Mucosa of gallbladder (tissue), 1 donor: ENCODE measurements at places on chromosomes 1 and 21. TPM values are rescaled to one million over a fixed set of nuclear protein-coding genes. Genes with fewer than 3 reads are reported as not detected.
A peak's percentile ranks its signal among the peaks of the same experiment; 100 is the strongest.

Gene FBXO44
- total RNA-seq, result 43.6 TPM

Gene CADM3
- total RNA-seq, result 5.2 TPM

Gene SOX13
- total RNA-seq, result 76.3 TPM

Gene KCNJ9
- not detected for total RNA-seq

Gene VASH2
- total RNA-seq, result 0.92 TPM

Gene CHD5
- total RNA-seq, result 0.23 TPM

Gene RYR2
- 7.5 TPM for total RNA-seq

Gene TRABD2B
- 11.2 TPM for total RNA-seq

Gene KCNJ10
- not detected for total RNA-seq

Gene TCHH
- 0.09 TPM for total RNA-seq

GRCh38 chr1:247332215-247332622 is 552 bp upstream of the ZNF496 start:
- peak; percentile 24 for DNase-seq

- DNase-seq, result no peak
Measured at GRCh38 chr1:184950227-184950626, 24.1 kb downstream of the NIBAN1 start.

DNA sequence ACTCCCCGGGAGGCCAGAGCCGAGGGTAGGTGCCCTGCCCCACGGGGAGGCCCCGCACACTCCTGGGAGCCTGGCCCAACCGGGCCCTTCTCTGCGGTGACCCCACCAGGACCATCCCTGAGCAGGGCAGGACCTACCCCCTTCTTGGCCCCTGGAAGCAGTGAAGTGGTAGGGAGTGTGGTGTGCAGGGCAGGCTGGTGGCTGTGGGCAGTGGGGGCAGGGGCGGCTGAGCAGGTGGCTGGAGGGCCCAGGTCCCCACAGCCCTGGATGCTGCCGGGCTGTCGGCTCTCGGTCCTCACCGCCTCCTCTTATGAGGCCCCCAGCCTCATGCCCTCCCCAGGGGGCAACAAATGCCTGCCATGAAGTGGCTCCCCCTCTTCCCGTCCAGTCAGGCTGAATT is 19.5 kb downstream of the PLCH2 start:
- DNase-seq, result no peak

GRCh38 chr1:158961178-158961577 is 29.8 kb downstream of the PYHIN1 start:
- DNase-seq, result no peak

GRCh38 chr21:46029186-46029924 is 47.8 kb downstream of the COL6A1 start:
- no peak for DNase-seq

DNA sequence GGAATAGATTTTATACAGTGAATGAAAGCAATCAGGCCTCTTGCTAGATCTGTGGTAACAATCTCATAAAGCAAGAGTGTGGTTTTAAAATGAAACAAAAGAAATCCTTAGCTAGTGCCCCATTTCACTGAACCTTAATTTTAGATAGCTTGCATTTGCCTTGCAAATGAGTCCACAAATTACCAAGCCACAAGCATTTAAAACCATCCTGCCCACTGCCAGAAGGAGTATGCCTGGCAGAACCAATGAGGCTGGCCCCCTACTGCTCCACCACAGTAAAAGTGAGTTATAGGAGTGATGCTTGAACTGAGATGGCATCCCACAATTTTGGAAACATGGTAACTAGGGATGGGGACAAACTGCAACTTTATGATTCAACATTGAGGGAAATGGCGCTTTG is 206.4 kb upstream of the LMO4 start:
- DNase-seq, result no peak

- peak; percentile 37 for DNase-seq
Measured at GRCh38 chr1:19067182-19067911, 110.9 kb upstream of the IFFO2 start.

GRCh38 chr1:67536957-67537666 is 106.9 kb upstream of the SERBP1 start:
- DNase-seq, result no peak

DNA sequence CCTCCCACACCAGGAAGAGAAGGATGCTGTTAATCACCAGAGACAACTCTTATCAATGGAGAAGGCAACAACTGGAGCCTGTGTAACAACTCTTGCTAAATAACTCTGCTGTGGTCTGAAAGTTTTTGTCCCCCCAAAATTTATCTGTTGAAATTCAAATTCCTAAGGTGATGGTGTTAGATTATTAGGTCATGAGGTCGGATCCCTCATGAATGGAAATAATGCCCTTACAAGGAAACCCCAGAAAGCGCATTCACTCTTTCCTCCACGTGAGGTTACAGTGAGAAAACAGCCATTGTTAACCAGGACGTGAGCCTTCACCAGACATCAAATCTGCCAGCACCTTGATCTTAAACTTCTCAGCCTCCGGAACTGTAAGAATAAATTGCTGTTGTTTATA is 141.9 kb upstream of the CXADR start:
- no peak for DNase-seq

- DNase-seq, result no peak
Measured at GRCh38 chr1:153415850-153416570, at the start of gene S100A7A. Gene S100A7A, plus strand, starts transcription at chr1:153416520. Its CDS starts 1,563 bp downstream, at chr1:153418083.

DNA sequence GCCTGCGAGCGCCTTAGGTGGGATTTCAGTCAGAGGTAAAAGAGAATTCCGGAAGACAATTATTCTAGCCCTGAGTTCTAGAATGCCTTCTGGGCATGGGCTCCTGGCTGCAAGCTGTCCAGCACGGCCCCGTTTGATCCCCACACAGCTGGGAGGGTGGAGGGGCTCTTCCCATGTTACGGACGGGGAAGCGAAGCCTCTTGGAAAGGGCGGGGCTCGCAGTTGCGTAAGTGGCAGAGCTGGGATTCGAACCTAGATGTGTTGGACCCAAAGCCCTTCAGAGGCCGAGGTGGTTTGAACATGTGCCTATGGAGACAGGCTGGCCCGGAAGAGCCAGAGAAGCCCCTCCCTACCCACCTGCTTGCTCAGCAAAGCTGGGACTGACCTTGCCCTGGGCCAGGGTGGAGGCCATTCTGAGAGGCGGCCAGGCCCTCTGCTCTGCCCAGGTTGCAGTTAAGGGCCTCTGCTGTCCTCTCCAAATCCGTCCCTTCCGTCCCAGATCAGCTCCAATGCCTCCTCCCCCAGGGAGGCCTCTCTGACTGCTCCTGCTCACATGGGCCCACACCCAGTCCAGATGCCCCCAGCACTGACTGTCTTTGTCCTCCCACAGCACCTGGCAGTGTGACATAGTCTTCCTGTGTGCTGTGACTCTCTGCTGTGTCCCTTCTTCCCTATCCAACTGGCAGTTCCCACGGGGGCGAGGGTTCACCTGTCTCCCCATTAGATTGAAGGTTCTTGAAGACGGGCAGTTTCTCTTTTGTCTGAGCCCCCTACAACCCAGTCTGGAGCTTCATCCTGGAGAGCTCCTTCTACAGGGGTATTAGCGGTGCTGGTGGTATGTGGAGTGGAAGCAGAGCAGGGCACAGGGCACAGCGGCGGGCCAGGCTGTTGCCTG is 1.2 kb upstream of the HSPB7 start:
- no peak for DNase-seq

GRCh38 chr1:233865902-233866301 is 38.6 kb upstream of the SLC35F3 start:
- no peak for DNase-seq

DNA sequence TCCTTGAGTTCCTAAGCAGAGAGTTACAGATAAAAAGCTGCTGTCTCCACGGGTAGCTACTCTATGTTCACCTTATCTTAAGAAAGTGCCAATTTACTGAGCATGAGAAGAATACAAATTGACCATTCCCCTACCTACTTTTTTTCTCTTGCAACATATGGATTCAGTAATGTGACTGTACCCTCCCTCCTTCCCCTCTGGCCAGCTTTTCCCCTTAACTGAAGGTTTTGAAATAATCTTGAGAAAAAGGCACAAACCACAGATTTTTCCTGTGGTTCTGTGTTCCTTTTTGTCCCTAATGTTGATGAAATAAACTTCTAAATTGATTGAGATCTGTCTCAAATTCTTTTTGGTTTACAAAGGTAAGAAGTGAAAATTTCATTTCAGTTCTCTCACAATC is 2.6 kb upstream of the CD2 start:
- no peak for DNase-seq

GRCh38 chr1:41530411-41530810 is 45.9 kb upstream of the EDN2 start:
- no peak for DNase-seq

DNA sequence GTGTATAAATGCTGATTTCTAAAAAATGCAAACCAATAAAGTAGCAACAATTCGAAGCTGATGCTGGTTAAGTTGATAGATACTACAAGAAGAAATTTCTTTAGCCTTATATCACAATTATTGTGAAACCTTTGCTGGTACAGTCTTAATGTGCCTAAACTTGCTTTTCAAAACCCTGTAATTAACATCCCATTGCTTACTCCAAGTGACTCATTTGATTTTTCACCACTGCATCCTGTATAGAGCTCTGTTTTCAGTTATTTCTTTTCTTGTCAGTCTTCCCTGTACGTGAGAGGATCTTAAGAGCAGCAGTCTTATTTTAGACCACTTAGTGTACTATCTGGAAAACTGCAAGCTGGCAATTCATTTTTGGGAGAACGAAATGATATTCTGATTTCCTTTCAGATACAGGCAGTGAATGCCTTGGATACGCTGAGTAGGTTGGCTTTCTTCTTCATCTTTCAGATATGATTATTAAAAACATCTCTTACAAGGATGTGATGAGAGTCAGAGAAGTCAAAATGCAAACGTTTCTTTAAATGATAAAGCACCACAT is 210.3 kb downstream of the KCTD3 start:
- no peak for DNase-seq

- DNase-seq, result no peak
Measured at GRCh38 chr1:245207056-245207638, 52.4 kb downstream of the KIF26B start.

DNA sequence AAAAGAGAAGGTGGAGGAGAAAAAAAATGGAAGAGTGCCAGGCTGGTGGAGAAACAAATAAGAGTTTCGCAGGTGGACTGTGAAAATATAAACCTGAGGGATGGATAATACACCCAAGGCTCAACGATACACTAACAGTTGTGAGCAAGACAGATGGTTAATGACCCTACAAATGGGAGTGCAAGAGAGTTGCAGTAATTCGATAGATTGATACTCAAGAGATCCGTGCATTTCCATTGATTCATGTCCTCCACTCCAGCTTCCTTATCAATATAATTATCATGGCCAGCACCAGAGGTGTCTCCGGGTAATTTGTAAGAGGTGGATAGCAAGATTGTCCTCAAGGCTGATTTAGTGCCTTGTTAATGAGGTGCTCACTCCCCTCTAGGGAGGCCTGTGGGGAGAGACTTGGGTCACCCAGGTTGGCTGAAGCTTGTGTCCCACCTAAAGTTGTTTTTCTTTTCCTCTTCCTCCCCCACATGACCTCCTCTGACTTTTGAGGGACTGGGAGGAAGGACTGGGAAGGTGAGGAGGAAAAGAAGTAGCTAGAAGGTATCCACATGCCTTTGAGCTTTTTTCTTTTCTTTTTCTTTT is 221.8 kb upstream of the KIAA0040 start:
- no peak for DNase-seq

GRCh38 chr21:34536820-34537219 is 24.8 kb upstream of the KCNE1 start:
- no peak for DNase-seq

- DNase-seq, result no peak
Measured at GRCh38 chr1:218353656-218354055, 8.5 kb downstream of the TGFB2 start.
